ENCODE measurements at places on chromosomes 11 and 22.

- no peak for DNase-seq
These were observed 33.6 kb downstream of the PPME1 start for GRCh38 chr11:74204701-74205100.

- DNase-seq, result no peak
These were observed 58.3 kb downstream of the HSD17B12 start for GRCh38 chr11:43738600-43739409.

- DNase-seq, result no peak
These were observed 53.8 kb downstream of the TRIOBP start for GRCh38 chr22:37750596-37751162.

DNA sequence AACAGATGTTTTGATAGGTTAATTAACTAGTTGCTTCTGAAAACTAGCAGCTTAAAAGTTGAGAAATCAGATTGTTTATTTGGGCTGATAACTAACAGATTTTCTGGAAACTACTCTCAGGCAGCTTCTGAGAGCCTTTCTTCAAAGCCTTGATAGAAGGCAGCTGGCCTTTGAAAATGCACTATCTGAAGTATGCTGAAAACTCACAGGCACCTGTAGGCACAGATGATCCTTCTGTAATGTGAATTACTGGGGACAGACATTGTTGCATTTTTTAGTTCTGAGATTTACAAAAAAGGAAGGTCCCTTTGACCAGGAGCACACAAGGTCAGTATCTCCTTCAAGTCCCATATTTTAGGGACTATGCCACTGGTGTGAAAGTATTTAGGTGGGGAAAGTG lies 460.8 kb upstream of the CNTN5 start:
- no peak for DNase-seq

- DNase-seq, result no peak
These were observed 67.8 kb downstream of the CEP164 start for GRCh38 chr11:117395476-117395875.

DNA sequence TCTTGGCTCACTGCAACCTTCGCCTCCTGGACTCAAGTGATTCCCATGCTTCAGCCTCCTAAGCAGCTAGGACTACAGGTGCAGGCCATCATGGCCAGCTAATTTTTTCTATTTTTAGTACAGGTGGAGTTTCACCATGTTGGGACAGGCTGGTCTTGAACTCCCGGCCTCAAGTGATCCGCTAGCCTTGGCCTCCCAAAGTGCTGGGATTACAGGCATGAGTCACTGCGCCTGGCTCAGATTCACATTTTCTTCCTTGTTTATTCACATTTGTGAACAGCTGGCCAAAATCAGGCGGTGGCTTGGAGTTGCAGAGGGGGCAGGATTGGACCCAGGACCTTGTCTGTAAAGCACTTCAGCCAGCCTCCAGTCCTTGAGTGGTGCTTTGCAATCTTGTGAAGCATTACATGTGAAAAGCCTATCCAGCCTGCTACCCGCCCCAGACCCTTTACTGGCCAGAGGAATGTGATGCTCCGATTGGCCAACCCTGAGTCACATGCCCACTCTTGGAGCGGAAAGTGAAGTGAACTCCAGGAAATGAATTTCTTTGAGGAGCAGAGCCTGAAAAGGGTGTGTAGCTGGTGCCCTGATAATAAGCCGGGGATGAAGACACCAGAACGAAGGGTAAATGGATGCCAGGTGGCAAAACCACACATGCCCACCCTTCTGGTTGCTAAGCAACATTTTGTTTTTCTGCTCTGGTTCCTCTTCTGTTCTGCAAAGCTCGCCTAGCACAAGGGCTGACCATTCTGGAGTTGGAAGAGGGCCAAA lies 62.6 kb upstream of the PTPRJ start:
- no peak for DNase-seq

DNA sequence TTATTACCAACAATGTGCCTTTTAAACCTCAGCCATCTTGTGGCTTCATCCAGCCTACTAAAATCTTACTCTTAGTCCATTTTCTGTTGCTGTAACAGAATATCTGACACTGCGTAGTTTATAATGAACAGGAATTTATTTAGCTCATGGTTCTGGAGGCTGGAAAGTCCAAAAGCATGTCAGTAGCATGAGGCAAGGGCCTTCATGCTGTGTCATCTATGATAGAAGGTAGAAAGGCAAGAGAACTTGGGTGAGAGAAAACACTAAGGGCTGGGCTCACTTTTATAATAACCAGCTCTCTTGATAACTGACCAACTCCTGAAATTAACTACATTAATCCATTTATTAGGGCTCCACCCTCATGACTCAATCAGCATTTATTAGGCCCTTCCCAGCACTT lies 13.5 kb downstream of the BTBD10 start:
- no peak for DNase-seq

Data from T-helper 17 cell (primary cell).